ENCODE measurements at places on chromosomes 12 and 14.

DNA sequence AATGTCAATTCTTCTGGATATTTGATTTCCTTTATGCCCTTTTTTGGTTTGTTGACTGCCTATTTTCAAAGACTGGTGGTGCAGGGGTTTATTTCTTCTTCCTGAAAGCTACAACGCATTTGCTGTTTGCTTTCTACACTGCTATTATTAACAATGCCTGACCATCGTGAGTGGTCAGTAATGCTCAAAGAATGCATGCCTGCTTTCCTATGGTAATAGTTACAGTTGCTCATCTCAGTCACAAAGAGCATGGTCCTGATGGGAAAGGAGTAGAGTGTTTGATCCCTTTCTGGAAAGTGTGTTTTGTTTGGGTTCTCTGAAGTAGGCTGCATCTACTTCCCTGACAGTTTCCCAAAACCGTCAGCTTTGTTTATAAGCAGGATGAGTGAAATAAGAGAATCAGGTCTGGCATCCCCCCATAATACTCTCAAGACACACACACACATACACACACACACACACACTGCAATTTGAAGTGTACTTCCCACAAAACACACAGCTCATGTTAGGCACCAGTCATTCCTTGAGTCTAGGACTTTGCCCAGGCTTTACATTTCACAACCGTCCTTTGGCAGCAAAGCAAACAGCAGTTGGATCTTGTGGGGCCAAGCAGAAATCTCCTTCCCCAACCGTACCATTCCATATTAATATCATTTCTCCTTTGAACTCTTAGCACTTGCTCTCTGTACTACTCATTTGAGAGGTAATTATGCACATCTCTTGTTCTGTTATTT is 56.6 kb downstream of the SUDS3 start:
- DNase-seq, result no peak

GRCh38 chr12:118544569-118544968 is 168.2 kb downstream of the SUDS3 start:
- DNase-seq, result no peak

DNA sequence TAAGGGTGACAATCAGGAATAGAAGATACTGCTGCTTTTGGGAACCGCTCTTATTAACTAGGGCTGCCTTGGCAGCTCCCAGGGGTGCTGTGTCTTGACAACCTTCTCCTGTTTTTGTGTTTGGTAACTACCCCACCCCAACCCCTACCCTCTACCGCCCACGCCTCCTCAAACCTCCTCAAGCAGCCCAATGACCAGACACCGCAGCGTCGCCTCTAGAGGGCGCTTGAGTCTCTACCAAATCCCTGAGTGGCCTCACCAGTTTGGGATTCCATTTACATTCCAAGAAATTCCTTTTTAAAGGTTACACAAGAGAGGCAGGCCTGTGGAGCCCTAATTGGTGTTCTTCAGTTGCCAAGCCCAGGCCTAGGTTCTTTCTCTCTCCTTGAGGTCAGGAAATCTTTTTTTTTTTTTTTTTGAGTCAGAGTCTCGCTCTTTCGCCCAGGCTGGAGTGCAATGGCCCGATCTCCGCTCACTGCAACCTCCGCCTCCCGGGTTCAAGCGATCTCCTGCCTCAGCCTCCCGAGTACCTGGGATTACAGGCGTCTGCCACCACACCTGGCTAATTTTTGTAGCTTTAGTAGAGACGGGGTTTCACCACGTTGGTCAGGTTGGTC is 72.4 kb upstream of the USP44 start:
- DNase-seq, result peak; percentile 15

DNA sequence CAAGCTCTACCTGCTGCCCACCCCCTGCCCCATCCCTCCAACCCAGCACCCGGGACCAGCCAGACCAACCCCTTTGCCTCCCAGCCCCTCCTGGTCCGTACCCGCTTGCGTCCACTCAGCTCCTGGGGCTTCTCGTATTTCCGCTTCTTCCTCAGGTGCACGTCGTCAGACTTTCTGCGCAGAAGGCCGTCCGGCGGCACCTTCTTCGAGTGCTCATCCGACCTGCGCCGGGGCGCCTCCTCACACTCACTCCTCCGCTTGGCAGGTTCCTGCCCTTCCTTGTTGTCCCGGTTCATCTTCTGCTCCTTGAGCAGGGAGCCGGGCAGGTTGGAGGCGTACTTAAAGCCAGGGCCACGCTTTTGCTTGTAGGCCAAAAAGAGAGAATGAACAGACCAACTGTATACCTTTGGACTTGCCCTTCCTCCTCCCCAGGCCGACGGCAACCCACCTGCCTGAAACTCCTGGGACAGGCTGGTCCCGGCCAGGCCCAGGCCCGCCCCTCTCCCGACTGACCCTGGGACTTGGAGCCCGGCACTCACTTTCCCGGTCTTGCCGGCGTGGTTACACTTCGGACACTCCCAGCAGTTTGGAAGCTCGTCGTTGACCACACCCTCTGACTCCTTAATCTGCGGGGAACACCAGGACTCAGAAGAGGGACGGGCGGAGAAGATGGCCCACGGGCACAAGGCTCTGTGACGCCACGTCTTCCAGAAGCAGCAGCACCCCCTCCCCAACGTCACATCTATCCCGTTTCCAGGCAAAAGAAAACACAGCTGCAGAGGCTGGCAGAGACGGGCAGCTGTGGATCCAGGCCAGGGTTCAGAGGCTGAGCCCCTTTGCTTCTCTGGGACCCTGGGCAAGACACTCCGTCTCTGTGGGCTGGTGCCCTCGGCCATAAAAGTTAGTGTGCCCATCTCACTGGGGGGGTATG is 44.3 kb downstream of the RNF34 start:
- no peak for DNase-seq

DNA sequence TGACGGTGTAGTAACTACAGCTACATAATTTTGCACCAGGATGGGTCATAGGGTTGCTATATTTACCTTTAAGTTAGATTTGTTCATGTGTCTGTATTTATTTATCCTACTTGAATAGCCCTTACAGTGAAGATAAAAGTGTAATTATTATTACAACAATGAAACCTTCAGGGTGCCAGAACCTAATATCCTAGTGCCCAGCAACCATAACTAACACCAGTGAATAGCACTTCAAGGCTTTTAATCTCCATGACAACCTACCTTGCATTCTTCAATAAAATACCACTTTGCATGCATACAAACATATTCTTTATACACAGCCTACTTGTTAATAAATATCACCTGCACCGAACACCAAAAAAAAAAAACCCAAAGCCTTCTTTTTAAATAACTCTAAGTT is 58.7 kb upstream of the G2E3 start:
- DNase-seq, result no peak

DNA sequence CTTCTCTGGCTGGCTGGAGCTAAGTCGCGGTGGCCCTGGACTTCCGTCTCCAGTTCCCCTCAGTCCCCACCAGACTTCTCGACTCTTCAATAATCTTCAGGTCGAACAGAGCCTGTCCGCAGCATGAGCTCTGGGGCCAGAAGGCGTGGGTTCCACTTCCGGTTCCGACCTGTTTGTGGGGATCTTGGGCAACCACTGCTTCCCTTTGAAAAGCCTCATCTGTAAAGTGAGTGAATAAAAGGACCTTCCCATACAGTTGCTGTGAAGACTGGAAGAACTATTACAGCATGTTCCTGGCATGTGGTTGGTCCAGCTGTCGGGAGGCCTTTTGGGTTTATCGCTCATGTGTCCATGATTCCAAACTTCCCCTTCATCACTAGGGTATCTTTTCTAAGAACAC is 19.4 kb downstream of the ADGRD1 start:
- no peak for DNase-seq

- DNase-seq, result peak; percentile 33
Measured at GRCh38 chr14:81435391-81436295, 35.5 kb upstream of the STON2 start.

DNA sequence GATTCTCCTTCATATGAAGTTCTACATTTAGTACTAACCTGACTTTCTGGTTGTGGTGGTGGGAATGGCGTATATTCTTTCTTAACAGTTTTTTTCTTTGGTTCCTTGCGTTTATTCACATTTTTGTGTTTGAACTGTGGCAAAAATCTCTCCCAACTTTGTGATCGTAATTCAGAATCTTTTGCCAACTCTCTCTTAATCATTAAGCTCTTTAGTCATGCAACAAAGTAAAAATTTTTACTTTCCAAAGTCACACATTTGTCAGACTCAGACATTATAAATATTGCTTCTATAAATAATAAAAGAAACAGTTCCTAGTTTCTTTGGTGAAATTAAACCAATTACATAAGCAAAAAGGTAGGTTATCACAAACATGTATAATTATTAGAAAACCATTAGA is 7.5 kb downstream of the KRR1 start:
- DNase-seq, result no peak

GRCh38 chr12:54259194-54260011 is 20.5 kb downstream of the CBX5 start:
- peak; percentile 49 for DNase-seq

DNA sequence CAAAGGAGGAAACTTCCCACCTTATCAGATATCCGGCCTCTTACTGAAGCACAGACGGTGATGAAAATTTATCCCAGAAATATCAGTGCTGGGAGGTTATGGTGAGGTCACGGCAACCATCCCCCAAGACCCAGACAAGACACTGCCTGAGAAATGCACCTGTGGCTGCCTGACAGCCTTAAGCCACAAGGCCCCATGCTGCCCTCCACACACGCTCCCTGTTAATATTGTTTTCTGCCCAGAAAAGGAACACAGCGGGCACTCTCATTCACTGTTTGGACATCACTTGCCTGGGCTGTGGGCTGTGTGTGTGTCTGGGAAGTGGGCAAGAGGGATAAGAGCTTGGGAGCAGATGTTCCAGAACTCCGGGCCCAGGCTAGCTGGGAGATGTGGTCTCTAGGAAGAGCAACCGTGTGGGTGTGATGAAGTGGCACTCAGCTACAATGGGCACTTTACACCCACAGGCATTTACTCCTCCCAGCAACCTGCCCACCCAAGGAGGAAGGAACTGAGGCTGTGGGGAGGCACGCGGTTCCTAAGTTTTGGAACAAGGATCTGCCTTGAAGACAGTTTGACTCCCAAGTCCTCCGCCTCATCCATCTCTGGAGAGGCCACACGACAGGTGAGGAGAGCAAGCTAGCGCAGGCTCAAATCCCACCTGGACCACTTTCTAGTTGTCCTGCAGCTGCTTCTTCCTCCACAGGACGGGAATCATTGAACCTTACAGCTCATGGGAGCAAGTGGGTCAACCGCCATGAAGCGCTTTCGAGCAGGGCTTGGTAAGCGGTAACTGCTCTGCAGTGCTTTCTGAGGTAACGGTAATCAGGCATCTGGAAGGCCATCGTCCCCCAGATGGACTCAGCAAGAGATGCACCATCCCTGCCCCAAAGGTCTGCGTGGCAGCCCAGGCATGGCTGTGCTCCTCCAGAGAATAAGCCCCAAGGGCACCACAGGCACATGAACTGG is 91.4 kb downstream of the CHGA start:
- DNase-seq, result no peak

GRCh38 chr12:56014205-56014604 is 6.6 kb upstream of the IKZF4 start:
- no peak for DNase-seq

DNA sequence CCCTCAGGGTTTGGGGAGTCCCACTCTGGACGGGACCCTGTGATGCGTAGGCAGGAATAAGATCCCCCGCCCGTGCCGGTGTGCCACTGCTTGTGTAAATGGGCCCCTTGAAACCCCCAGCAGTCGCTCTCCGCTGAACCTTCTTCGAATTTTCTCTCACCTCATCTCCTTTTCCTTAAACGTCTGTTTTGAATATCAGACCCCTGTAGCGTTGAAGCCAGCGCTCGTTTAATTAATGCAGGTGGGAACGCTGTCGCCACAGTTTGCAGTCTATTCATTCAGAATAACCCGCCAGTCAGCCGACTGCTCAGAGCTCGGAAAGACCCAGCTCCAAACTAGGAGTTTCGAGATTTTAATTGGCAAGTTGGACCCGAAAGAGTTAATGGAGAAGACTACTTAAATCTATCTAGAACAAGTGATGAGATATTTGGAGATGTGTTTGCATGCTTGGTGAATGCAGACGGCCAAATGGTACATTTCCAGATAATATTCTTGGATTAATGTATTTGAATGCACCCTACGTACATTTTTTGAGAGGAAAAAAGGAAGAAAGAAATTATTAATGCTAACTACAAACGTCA is 739 bp upstream of the PPP2R5E start:
- no peak for DNase-seq

DNA sequence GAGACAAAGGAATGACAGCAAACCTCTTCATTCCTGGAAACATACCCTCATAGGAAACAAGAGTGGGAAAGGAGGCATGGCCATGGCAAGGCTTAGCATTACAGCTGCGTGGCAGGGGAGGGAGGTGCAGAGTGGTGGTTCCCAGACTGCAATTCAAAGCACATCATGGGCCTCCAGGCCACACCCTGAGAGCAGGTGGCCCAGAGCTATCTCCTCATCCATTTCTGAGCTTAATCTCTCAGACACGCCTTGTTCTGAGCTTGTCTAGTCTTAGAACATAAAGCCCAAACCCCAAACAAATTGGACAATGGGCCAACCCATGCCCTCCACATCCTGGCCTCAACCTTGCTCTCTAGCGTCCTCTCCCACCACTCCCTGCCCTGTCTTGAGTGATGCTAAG is 5.9 kb upstream of the KRT3 start:
- no peak for DNase-seq

DNA sequence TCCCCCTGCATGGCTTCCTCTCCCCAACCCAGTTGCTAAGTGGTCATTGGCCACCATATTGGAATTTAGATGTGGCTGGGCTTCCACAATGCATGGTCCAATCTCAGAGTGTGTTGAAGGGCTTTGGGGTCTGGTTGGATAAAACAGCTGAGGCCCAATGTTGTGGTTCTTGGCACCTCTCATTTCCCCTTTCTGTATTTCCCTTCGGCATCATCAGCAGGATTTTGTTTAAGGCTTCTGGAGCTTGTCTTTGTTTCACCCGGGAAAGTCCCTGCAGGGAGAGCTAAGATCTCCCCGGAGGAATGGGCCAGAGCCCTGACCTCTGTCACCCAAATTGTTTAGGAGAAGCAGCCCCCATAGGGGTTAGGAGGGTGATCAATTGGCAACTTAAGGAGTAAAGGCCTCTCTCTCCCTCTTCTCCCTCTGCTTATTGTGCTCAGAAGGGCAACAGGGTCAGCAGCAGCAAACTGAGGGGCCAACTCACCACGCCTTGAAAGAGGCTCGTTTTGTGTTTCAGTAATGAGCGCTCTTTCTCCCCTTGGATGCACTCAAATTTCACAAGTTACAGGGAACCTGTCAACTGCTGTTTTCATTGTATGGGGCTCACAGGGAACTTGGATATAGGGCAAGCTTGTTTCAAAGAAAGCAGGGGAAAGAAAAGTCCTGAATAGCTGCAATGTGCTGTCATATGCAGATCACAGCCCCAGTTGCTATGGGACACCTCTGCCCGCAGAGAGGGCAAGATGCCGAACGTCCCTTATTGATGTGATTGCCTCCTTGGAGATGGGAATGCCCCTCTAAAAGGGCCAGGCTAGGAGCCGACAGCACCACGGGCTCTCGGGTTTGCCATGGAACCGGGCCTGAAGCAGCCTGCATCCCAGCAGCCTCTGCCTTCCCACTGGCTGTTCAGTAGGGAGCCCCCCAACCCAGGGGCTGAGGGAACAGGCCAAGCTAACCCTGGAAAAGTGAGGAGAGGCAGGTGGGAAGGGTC is 223.7 kb downstream of the ZFP36L1 start:
- no peak for DNase-seq

GRCh38 chr14:63186453-63186852 is 17.8 kb upstream of the RHOJ start:
- no peak for DNase-seq

All from GM12891 (cell line).